Stimulated activated CD4-positive, alpha-beta T cell treated with anti-CD3 and anti-CD28 coated beads, Interleukin-15, amount 100 ng/mL, for 1 hour (primary cell): ENCODE measurements at places on chromosomes 2 and 18.

DNA sequence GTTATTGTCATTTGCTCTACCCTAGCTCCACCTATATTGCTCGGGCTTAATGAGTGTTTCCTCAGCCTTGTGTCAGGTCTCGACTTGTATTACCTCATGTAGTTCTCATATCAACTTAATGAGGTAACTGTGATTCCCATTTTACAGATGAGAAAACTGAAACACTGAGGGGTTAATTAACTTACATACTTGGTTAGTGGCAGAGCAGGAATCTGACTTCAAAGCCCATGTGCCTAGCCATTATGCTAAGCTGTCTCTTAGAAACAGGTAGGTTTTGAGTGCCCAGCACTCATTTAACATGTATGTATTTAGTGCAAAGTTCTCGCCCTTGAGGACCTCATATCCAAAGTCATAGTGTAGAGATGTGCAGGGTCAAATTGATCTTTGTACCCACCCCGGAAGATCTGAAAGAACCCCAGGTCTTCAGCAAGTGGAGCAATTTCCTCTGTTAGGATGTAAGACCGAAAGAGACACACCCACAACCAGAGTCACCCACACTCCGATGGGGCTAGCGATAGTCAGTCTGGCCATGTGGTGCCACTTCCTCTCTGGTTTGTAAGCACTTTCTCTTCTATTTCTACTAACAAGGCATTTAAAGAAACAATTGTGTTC is 121.0 kb upstream of the SLC39A10 start:
- DNase-seq = peak; percentile 34

- no peak for DNase-seq
Measured at GRCh38 chr18:34364699-34365098, 140.0 kb upstream of the NOL4 start.

- DNase-seq = no peak
Measured at GRCh38 chr2:26707747-26708146, 15.2 kb downstream of the KCNK3 start.

GRCh38 chr2:238863231-238863630 is 15.3 kb downstream of the TWIST2 start:
- no peak for DNase-seq

GRCh38 chr2:137912371-137912770 is 51.9 kb upstream of the HNMT start:
- no peak for DNase-seq
